NCI-H226 (cell line): ENCODE measurements at places on chromosomes 12 and 14.

DNA sequence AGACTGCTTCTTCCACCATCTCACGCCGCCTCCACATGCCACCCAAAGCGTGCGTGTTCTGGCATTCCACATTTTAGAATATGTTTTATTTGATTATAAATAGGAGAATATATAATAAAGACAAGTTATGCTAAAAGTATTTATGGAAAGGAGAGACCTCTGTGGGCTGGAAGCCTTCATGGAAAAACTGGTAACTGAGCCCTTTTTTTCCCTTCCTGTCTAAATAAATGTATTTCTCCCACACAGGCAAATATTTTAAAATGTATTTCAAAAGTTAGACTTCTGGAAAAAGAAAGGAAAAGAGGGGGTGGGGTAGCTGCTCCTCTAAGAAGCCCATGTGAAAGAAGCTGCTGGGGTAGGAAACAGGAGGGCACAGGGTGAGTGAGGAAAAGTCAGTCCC, 16.1 kb upstream of the NR4A1 start:
- DNase-seq = no peak

DNA sequence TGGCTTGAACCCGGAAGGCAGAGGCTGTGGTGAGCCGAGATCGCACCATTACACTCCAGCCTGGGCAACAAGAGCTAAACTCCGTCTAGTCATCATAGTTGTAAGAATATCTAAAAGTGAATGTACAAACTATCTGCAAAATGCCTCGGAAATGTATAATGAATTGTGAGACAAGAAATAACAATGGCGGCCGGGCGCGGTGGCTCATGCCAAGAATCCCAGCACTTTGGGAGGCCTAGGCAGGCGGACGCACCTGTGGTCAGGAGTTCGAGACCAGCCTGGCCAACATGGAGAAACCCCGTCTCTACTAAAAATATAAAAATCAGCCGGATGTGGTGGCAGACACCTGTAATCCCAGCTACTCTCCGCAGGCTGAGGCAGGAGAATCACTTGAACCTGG, 9.7 kb downstream of the PPP2R5E start:
- DNase-seq = no peak

GRCh38 chr12:71455028-71455737, 15.6 kb downstream of the LGR5 start:
- no peak for DNase-seq

GRCh38 chr12:65651060-65651459, 173.2 kb upstream of the HMGA2 start:
- DNase-seq = no peak

- DNase-seq = no peak
Observed at GRCh38 chr14:21032326-21033132, 2.1 kb downstream of the RNASE13 start.

DNA sequence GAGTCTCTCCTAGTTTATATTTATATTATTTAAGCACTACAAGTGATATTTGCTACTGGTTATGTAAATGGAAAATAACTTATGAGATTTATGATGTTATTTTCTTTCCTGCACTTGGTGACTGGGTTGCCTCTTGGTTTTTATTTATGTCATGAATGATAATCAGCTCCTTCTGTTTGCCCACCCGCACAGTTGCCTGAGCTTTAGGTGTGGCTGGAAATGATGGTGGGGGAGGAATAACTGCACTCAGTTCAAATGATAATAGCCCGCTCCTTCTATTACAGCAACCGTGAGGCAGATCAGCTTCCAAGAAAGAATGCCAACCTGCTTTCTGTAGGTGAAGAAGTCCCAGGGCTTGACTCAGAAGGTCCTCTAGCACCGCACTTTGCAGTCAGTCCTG, 190.2 kb upstream of the CAND1 start:
- DNase-seq = no peak

DNA sequence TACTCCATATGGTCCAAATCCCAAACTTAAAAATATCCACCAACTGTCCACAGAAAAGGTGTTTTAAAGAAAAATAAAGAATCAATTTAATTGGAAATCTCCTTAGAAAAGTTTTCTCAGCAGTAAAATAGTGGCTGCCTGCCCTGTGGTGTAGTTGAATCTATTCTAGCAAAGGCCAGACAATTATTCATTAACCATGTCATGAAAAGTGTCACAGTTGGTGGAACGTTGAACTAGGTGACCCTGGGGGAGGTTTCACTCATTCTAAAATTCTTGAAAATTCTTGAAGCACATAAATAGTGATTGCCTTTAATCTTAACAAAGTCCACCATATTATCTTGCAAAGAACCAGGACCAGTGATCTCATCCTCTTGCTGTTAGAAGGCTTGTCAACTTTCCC, 78.4 kb upstream of the GZMB start:
- DNase-seq = no peak

DNA sequence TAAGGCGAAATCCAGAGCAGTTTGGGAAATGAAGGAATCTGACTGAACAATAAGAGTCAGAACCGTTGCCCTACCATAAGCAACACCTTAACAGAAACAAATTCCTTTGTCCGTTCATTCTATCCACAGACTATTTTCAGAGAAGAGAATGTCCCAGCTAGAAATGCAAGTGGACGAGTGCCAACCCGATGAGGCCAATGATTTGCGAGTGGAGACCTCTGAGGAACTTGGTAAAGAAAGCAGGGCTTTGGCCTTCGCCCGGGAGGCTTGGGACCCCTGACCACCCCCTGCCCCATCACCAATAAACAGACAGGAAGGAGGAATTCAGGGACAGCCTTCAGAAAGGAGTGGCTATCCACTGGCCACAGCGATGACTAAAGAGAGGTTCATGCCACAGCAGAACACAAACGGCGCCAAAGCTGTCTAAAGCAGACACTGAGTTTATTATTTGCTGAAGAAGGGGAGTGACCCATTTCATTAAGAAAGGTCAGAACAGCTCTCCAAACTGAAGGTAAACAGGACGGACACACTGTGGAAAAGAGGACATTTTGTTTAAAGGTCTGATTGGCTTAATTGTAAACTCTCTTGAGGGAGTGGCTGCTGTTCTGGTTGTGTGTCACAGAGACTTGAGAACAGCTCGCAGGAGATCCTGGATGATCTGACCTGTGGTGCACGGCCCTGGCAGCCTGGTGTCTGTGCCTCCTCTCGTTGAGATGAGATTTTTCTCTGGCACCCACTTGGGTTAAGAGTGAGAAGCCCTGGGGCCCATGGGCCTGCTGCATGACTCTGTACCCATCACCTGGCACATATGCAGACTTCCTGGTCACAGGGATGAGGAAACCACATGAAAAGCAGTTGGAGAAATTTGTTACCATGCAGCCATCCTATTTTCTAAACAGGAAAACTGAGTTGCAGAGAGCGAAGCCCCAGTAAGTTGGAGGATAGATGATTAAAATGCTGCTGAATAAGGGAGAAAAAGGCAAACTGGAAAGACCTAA, 142.0 kb upstream of the PZP start:
- DNase-seq = no peak

GRCh38 chr12:13405961-13406703, 209.6 kb downstream of the EMP1 start:
- no peak for DNase-seq

DNA sequence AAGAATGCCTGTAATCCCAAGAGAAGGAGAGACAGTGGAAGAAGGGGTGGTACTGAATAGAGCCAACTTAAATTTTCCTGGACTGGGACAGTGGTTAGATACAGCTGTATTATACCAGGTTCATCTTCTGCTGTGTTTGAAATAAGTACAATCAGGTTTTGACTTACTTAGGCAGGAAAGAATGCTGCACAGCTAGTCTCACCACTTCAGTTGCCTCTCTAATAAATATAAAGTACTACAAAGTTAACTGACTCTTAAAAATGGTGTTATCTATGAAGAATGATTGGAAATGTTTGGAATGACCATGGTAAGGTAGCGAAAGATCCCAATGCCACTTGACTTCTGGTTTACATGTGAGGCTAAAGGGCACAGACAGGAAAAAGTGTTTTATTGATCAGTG, 652.1 kb downstream of the NOVA1 start:
- DNase-seq = no peak

GRCh38 chr12:15322164-15323061, at the start of gene PTPRO:
TSS of gene PTPRO (plus strand) at chr12:15322508.
- peak; percentile 7 for DNase-seq

- DNase-seq = no peak
Observed at GRCh38 chr14:81235096-81235495, 14.3 kb upstream of the GTF2A1 start.

DNA sequence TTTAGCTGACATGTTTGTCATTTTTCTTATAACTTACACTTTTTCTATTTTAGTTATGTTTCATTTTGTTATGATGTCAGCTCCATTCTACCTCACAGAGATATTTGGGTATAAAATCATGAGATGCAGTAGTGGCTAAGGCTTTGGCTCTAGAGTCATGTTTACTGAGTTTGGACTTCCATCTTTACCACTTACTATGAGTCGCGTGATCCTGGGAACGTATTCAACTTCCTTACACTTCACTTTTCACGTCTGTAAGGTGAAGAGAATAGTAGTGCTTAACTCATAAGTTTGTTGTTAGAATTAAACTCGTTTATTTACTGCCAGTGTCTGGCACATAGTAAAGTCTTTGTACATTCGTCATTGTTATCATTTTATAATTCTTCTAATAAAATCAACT, 126.3 kb downstream of the ERC1 start:
- no peak for DNase-seq
